Stimulated activated CD4-positive, alpha-beta T cell treated with anti-CD3 and anti-CD28 coated beads, Interleukin-2, amount 100 ng/mL, for 4 hours (primary cell): ENCODE measurements at places on chromosomes 2 and 18.

DNA sequence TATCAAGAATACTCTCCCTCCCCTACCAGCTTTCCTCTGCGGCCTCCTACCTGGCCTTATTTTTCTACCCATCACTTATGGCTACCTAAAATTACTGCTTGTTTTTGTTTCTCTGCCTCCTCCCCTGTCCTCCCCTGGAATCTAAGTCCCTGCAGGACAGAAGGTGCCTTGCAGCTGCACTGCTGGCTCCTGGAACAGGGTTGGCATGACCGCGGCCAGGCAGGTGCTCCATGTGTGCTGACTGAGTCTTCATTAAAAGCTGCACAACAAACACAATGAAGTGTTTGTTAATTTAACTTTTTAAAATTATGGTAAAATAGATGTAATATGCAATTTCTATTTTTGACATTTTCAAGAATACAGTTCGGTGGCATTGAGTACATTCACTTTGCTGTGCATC, 171.9 kb upstream of the FHL2 start:
- no peak for DNase-seq

GRCh38 chr2:165648801-165649200, 145.2 kb downstream of the GALNT3 start:
- DNase-seq: no peak

GRCh38 chr2:169526451-169526850, 16.9 kb downstream of the KLHL41 start:
- no peak for DNase-seq

GRCh38 chr2:167582619-167583018, 664.8 kb downstream of the STK39 start:
- DNase-seq: no peak

DNA sequence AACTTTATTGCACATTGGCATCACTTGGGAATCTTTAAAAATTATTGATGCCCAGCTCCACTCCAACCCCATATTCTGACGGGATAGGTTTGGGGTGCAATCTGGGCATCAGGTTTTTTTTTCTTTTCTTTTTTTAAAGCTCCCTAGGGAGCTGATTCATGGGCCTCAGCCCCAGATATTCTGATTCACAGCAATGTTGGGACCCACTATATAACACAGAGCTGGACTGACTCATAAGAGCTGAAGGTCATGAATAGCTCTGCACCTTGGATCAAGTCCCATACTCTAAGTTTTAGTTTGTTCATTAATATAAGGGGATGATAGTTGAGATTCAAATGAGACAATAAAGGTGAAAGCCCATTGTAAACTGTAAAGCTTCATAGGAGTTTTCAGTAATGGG, 191.1 kb upstream of the REV1 start:
- no peak for DNase-seq

DNA sequence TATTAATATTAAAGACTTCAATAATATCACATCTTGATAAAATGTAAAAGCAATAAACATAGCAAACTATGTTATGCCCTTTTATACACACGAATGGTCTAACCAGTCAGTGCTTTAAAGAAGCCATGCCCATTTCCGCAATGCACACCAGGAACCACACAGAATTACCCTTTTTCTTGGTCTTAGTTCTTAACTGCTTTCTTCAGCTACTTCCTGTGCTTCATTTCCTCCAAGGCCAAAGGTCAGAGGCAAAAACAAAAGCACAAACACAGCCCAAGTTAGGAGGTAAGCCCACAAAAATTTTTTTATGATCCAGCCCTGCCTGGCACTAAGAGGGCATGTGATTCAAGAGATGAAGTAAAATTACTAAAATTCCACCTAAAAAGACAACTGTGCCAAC, 267.2 kb downstream of the FBXO15 start:
- no peak for DNase-seq

DNA sequence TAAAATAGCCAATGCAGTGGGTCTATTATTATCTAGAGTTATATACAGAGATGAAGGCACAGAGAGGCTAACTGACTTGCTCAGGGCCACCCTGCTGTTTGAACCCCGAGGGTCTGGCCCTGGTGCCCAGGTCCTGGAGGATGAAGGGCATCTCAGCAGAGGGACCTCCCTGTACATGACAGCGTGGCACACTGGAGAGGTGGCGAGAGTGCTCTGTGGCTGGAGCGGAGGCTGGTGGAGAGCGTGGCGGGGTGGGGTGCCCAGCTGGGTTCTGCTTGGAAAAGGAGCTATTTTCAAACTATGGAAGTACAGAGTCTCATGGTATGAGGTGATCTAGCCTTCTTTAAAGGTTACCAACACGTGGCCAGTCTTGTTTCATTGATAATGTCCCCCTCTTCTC, 35.8 kb downstream of the GREB1 start:
- DNase-seq: no peak

- no peak for DNase-seq
Observed at GRCh38 chr2:121052023-121052422, 233.0 kb downstream of the TFCP2L1 start.

GRCh38 chr2:149743842-149744448, 156.4 kb upstream of the MMADHC start:
- DNase-seq: no peak

- DNase-seq: no peak
Observed at GRCh38 chr2:230929381-230930148, 4.5 kb upstream of the GPR55 start.

DNA sequence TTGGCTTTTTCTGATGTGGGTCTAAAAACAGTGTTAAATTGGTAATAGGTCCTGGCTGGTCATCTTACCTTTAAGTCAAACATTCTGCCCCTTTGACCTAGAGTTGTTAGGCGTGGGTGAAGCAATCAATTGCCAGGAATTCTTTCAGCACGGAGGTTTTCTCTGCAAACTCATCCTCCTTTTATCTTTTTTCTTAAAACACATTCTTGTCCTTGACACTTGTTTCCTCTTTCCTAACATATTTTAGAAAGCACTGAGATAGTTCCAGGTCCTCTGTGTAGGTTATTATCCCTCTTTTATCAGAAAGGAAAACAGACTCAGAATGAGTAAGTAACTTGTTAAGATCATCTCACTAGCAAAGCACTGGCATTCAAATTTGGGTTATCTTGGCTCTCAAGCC, 18.6 kb upstream of the AP1S3 start:
- no peak for DNase-seq

DNA sequence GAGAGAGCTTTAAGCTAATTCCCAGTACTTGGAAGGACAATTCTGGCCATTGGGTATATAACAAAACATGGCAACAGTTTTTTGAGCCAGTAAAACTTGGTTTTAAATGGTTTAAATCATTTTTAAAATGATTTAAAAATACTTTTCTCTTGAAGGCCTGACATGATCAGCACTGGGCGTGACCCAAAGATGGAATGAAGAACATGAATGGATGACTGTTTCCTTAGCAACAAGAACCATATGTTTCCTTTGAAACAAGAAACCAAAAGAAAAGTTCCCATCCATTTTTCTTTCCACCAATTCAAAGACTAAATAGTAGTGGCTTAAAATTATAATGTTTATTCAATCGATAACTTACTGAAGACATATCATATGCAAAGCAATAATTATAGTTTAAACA, 348.3 kb upstream of the FIGN start:
- DNase-seq: no peak

DNA sequence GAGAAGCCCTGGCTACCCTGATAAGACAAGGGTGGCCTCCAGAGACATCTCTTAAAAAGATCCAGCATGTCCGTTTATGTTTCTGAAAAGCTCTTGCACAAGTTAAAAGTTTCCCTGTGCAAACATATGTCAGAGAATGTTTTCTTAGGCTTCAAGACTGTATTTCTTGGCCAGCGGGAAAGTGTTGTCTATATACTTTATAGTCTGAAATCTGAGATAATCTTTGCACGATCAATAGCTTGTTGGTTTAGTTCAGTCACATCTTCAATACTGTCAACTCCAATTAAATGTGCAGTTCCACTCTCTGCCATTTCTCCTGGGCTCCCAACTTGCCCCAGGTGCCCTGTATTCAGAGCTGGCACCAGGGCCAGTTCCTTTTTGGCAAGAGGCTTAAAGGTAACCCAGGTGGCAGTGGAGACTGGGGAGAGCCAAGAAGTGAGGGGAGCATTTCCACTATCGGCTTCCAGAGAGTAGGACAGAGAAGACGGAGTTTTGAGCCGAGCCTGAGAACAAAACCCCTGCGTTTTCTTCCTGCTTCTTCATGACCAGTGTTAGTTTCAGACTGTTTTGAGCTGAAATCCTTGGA, 64.4 kb downstream of the ACOXL start:
- no peak for DNase-seq

- DNase-seq: no peak
Observed at GRCh38 chr18:5282770-5283169, 12.8 kb downstream of the ZBTB14 start.

DNA sequence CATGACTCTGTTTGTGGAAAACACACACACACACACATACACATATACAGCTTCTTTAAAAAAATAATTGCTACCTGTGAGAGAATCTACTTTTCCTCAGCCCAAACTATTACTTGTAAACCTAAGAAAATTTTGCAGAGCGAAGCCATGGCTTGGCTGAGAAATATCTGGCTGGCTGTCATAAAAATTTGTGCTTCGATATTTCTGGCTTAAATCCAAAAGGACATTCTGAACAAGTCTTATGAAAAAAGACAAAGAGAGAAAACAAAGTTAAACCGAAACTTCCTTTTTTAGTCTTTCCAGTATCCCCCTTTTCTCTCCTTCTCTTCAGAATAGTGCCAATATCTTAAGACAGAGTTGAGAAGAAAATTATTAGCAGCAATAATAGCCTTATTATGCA, 2048.0 kb downstream of the SUCLG1 start:
- no peak for DNase-seq

- DNase-seq: no peak
Observed at GRCh38 chr2:183079139-183079775, 710 bp downstream of the DUSP19 start.

- no peak for DNase-seq
Observed at GRCh38 chr18:45817543-45817942, 7.9 kb upstream of the SIGLEC15 start.

DNA sequence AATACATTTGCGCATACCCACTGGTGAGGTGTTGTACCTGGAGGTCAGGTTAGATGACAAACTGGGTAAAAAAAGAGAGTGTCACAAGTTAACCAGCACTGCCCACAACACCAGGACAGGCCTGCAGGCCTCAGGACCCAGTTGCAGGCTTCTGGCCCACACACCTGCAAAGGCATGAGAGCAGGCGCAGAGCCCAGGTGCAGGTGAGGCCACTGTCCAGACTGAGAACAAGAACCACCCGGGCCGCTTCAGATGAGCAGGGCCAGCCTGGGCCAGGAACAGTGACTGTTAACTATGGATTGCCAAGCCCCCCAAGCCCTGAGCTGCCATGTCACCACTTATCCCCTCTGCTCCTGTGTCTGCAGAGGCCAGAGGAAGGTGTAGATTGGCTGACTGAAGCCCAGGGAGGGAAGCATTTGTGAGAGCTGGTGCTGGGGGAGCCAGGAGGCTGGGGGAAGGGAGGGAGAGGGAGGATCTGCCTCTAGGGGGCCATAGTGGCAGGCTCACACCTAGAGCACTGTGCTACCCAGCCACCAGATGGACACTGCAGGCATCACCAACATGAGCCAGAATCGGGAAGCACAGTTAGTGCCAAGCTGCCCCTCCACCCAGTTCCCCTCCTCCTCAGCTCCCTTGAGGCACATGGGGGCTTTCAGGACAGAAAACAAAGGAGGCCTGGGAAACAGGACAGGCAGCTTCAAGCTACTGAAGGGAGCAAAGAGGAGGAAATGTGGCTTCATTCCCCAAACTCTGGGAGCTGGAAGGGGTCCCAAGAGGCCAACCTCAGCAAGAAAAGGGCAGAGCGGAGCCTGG, 35.4 kb downstream of the SFXN5 start:
- no peak for DNase-seq

GRCh38 chr2:208183972-208184705, 5.7 kb downstream of the C2orf80 start:
- DNase-seq: no peak

DNA sequence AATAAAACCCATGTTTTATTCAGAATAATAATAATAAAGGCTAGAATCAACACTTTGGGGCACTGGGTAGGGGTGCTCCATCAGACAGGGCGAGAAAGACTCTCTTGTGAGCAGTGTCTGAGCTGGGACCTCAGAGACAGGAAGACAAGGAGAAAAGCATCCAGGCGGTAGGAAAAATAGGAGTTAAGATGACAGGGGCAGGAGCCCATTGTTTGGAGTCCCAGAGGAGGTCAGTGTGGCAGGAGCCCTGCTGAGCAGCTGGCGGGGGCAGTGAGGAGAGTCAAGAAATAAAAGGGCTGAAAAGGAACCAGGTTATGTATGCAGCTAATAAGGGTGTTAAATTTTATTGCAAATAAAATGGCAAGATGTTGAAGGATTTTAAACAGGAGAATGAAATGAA, 457.4 kb downstream of the FBXO15 start:
- no peak for DNase-seq

DNA sequence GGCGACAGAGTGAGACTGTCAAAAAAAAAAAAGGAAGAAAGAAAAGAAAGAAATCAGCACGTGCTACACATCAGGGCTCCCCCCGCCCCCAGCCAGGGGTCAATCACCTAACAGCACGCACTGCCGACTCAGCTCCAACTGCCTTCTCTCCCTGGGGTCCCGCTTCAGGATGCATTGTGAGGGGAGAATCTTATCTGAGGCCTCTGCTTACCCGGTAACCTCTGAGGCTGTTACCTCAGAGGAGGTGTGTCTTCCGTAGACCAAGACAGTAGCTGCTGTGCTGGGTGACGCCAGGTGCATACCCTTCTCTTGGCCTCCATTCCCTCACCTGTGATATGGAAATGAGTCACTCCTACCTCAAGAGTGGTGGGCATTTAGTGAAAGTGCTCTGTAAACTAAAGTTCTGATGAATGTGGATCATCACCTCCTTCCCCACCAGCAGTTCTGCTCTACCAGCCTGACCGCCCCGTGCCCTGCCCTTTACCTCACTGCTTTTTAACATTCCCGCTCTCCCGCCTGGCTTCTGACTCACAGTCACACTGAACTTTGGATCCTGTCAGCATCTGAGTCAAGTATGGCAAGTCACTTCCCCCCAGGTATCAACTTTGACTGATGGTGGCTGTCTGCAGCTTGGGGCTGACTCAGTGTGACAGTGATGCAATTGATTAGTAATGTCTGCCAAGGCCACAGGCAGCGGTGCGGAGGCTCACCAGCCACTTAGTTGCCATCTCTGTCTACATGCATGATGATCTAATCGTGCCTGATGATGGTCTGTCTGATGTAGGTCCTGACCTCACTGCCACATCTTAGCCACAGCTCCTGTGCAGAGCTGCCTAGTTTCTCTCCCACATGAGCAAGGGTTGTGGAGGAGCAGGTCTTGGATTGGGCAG, 20.1 kb downstream of the ARID5A start:
- DNase-seq: peak; percentile 37

DNA sequence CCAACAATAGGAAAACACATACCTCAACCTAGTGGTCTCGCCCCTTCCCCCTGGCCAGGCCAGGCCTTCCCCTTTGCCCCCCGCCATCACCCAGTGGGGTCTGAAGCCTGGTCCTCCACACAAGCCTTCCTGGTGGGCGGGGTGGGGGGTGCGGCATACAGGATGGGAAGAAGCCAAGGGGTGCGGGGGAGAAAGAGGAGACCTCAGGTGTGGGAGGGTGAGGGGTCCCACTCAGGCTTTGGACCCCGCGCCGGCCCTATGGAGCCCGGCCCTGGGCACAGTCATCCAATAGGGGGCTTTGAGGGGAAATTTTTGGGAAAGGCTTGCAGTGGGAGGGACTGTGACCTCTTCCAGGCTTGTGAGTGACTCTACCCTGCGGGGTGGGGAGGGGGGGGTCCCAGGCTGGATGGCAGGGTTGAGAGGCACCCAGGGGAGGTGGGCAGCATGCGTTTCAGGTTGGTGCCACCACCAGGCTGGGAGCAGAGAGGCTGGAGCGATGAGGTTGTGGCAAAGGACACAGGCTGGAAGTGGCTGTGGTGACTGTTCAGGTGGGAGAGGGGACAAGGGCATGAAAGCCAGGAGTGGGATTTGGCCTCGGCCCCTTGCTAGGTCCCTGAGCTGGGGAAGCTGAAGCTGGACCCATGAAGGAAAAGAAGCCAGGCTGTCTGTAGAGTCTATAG, 1.3 kb downstream of the SLC66A3 start:
- no peak for DNase-seq
